ENCODE measurements at places on chromosomes 3 and 15.

- DNase-seq, result no peak
Observed at GRCh38 chr3:195068084-195069080, 202.6 kb downstream of the XXYLT1 start.

- no peak for DNase-seq
Observed at GRCh38 chr15:45521596-45522327, 793 bp downstream of the SLC30A4 start.

GRCh38 chr15:72774696-72775383, 8.7 kb downstream of the ADPGK start:
- no peak for DNase-seq

- DNase-seq, result no peak
Observed at GRCh38 chr3:168709073-168709472, 613.3 kb upstream of the GOLIM4 start.

GRCh38 chr15:44735482-44736180, 697 bp upstream of the TRIM69 start:
- peak; percentile 55 for DNase-seq

GRCh38 chr3:141312354-141313092, 55.8 kb upstream of the ZBTB38 start:
- DNase-seq, result no peak

DNA sequence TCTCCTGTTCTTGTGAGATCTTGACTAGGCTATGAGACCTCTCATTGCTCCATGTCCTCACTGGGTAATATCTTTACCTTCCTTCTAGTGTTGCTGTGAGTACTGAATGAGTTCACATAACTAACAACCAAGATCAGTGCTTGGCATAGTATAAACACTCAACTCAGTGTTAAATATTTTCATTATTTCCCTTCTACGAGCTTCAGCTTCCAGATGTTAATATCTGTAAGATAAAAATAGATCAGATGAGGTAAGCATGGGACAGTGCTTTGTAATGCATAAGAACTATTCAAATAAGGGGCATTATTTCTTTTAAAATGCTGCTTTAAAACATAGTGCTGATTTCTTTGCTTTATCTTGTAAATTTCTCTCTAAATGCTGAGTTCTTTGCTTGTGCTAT, 130.8 kb downstream of the DIPK2A start:
- no peak for DNase-seq

DNA sequence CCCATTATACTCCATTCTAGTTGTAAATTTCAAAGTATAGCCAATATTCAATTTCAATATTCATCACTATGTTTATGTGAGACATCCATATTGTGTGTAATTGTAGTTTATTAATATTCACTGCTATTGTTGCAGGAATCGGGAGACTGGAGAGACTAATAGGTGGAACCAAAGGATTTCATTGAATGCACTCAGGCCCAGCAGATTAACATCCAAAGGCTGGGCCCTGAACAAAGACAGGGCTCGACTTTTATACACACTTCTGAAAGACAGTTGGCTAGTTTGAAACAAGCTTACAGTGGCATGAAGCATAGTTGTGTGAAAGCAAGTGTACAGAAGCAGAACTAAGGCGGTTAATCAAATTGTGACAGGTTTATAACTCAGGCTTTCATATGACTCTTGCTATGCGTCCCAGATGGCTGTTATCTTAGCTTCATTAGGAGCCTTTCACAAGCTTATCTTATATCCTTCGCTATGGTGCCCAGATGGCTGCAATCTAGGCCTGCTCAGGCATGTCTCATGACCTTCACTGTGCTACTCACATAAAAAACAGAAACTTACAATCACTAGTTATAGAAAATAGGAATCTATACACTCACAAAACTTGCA, 1038.8 kb upstream of the EPHA6 start:
- no peak for DNase-seq

DNA sequence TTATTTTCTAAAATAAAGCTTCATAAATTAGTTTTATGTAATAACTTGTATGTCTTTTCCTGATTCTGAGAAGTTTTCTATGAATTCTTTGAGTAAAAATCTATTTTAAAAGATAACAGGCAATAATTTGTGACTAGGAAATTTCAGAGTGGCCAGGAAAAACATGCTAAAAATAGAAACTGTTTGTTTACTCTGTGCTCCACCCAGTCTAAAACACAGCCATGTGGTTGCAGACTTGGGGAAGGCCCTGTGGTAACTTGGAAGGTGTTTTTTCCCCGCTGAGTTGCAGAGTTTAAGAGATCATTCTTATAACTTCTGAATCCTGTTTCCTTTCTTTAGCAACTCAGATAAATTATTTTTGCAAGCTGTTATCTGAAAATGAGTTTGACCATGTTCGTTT, 21.9 kb downstream of the PLCL2 start:
- DNase-seq, result no peak

GRCh38 chr15:35271371-35272043, 186.4 kb upstream of the NANOGP8 start:
- DNase-seq, result no peak

- DNase-seq, result no peak
Observed at GRCh38 chr15:89098281-89098680, 10.0 kb downstream of the ABHD2 start.

- DNase-seq, result no peak
Observed at GRCh38 chr15:68106656-68107055, 52.5 kb downstream of the PIAS1 start.

GRCh38 chr15:74835312-74835823, 7.6 kb downstream of the ULK3 start:
- DNase-seq, result peak; percentile 49

DNA sequence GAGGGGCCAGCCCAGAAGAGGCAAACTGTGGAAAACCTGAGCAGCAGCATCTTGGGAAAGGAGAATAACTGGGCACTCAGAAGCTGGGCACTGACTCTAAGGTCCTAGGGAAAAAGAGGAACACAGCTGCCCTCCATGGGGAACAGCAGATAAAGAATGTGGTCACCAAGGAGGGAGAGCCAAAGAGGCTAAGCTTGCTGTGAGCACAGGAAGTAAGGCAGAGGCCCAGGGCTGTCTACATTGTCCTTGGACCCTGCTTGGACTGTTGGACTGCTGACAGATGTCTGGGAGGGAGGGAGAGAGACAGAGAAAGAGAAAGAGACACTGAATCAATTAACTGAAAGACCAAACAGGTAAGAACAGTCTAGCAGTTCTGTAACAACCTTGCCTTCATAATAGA, 4.5 kb upstream of the MNS1 start:
- DNase-seq, result no peak

DNA sequence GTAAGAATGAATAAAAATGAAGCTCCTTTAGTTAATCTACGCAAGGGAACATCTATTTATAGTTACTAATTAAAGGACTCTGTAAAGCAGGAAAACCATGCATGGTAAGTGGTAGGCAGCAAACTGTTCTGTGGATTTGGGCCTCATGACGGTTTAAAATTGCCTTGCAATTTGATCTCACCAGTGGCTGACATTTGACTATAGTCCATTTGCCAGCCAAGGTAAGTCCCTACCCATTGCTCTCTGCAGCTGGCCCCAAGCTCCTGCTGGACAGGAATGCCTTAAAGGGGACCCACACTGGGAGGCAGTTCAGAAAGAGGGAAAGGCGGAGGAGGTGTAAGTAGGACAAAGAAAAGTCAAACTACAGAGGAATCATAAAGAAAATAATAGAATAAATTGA, 203.3 kb downstream of the PLCL2 start:
- DNase-seq, result no peak

DNA sequence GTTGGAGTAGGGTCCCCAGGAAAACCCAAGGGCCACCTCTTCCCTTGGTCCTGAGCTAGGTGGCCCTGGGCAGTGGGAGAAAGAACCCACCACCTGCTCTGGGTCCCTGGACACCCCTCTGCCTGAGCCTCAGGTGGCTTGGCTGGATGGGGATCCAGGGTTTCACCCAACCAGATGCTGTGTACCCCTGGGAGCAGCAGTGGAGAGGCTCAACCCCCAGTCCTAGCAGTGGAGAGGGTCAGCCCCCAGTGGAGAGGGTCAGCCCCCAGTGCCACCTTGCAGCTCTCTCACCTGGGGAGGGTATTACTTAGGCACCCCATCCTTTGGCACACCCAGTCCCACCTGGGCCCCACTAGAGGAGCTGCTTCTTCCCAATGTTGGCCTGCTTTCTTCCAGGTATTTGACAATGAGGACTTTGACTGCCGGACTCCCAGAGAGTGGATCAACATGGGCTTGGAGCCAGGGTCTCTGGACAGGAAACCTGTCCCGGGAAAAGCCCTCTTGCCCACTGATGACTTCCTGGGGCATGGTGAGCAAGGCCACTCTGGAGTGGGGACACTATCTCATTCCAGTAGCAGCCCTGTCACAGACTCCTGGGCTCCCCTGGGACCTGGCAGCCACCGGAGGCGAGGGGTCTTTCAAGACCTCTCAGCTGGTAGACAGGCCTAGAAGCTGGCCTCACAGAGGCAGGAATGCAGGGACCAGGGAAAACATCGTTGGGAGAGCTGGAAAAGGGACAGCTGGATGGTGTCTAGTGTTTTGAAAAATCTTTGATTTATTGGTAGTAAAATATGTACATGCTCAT, 11.6 kb downstream of the DNAH1 start:
- DNase-seq, result no peak

- no peak for DNase-seq
Observed at GRCh38 chr15:90851114-90851513, 17.3 kb upstream of the FURIN start.

GRCh38 chr3:105349684-105350387, 16.9 kb upstream of the ALCAM start:
- DNase-seq, result no peak

GRCh38 chr3:153137626-153138025, 24.4 kb upstream of the RAP2B start:
- no peak for DNase-seq

GRCh38 chr3:172343117-172343516, 105.1 kb downstream of the GHSR start:
- DNase-seq, result no peak

DNA sequence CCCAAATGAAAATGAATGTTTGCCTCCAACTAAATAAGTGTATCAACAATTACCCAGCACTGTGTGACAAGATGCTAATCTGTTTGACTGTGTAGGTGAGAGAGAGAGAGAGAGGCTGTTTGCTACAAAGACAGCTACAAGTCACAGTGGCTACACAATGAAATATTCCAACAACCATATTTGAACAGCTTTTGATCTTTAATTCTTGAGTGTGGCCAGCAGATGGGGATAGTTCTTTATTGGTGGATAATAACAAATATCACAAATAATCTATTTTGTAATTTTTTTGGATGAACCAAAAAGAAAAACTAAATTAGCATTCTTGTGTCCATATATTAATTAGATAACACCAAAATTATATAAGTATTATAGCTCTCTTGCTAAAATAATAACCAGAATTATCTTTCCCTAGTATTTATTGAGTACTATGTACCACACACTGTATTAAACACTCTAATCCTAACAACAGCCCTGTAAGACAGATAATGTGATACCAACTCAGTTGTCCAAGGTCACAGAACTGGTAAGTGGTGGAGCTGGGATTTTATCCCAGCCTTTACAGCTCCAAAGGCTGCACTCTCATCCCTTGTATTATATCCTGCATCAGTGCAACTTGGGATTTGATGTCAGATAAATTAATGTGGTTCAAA, 61.9 kb upstream of the C3orf80 start:
- DNase-seq, result no peak
